ENCODE measurements at places on chromosomes 11 and 22. TPM values are rescaled to one million over a fixed set of nuclear protein-coding genes. Genes with fewer than 3 reads are reported as not detected.

DNA sequence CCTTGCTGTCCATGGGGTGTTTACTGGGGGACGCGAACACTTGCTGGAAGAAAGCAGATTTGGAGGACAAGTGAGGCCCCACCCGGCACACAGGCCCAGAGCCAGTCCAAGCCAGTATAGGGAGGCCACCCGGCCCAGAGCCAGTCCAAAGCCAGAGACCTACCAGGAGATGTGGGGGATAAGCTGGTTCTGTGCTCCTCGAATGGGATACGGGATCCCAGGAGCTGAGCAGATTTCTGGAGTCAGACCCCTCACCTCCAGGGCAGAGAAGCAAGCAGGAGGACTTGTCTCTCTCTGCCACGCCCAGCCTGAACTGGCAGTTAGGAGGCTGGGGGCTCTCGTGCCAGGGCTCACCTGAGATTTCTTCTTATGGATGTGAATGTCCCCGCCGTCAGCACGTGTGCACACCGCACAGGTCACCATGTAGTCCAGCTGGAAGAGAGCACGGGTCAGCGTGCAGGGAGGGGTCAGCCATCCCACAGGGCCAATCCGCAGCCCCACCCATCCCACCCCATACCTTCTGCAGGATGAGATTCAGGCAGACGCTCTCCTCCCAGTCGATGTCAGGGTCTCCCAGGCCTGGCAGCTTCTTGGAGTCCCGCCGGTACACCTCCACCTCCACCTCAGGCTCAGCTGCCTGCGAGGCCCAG, 35.3 kb downstream of the KIAA0930 start:
- H3K27me3 ChIP-seq: no peaks in the 10 kb centered on the region
- no peak overlapping the region for H3K4me3 ChIP-seq
- no peak overlapping the region for H3K27ac ChIP-seq
- H3K36me3 ChIP-seq: no peaks in the 10 kb centered on the region
- no peak for DNase-seq
- H3K4me1 ChIP-seq: no peaks in the 10 kb centered on the region

- H3K36me3 ChIP-seq: no peaks in the 10 kb centered on the region
- no peak overlapping the region for H3K4me3 ChIP-seq
These were observed 33.5 kb downstream of the GAB4 start for GRCh38 chr22:16974298-16975084.

GRCh38 chr11:45414088-45414487, 127.9 kb upstream of the SYT13 start:
- H3K27me3 ChIP-seq: no peaks in the 10 kb centered on the region
- DNase-seq: no peak
- no peak overlapping the region for H3K4me3 ChIP-seq
- no peaks in the 10 kb centered on the region for H3K36me3 ChIP-seq

DNA sequence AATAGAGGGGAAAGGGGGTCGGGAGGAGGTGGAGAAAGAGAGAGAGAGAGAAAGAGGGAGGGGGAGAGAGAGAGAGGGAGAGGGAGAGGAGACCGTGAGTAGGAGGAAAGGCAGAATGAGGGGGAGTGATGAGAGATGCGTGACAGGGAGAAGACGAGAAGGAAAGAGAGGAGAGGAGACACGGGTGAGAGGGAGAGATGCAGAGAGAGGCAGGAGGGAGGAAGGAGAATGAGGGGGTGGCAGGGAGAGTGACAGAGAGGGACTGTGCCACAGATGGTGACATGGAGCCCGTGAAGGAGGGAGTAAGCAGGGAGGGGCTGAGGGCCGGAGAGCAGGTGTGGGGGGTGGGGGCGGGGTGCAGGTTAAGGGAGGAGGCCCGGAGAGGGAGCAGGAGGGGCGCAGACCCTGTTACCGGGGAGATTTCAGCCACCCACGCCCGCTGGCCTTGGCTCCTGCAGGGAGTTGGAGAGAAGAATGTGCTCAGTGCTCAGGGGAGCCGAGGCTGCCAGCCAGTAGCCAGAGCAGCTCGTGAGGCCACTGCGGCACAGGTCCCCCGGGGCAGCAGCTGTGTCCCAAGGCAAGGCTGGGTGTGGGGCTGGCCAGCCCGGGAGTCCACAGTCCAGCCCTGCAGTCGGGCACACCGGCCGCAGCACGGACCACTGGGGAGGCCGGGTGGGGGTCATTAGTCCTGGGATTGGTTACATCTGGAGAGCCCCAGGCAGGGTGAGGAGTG, at the start of gene SSTR3:
Gene SSTR3, minus strand, starts transcription at position 304 of the 733 bp plus-strand sequence. CDS start 4,674 bp downstream, outside the sequence.
- H3K27me3 ChIP-seq: no peaks in the 10 kb centered on the region
- no peak for DNase-seq
- H3K27ac ChIP-seq: no peak within 1 kb of the TSS
- H3K4me1 ChIP-seq: peaks cover 35% of the 10 kb centered on the region

Gene PRR33
- total RNA-seq: not detected

DNA sequence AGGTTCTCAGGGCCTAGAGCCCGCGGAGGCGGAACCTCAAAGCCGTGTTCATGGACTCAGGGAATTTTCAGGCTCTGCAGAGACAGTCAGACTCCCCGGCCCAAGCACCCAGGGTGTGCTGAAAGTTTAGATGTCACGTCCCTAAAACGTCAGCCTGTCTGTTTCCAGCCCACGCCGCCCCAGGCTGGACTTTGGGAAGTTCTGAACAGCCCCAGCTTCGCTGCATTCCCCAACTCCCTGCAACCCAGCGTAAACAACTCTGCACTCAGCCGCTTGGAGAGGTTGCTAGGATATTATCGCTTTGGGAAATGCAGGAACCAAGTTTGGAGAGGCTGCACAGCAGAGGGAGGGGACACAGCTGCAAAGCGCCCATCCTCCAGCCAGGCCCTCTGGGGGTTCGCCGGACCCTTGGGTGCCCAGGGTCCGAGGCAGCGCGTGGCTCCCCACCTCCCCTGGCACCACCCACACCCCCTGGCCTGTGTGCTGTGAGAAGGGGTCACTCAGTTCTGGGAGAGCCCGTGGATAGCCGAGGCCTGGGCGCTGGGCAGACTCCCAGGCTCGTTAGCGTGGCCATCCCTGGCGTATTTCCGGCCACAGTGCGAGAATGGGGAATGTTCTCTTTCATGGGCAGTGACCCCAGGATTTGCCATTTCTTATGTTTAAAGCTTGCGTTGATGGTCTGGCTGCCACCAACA, 120.5 kb upstream of the FGF3 start:
- DNase-seq: no peak
- no peaks in the 10 kb centered on the region for H3K36me3 ChIP-seq
- H3K27ac ChIP-seq: no peak overlapping the region
- H3K4me1 ChIP-seq: no peaks in the 10 kb centered on the region

Gene UBE2L3
- 74.3 TPM for total RNA-seq

- no peak overlapping the region for H3K4me3 ChIP-seq
- no peak overlapping the region for H3K27ac ChIP-seq
- H3K27me3 ChIP-seq: no peaks in the 10 kb centered on the region
- H3K36me3 ChIP-seq: no peaks in the 10 kb centered on the region
- H3K4me1 ChIP-seq: no peaks in the 10 kb centered on the region
These were observed 178.7 kb downstream of the SOX6 start for GRCh38 chr11:16177688-16178087.

- H3K4me1 ChIP-seq: no peaks in the 10 kb centered on the region
- H3K4me3 ChIP-seq: peak overlapping the region; percentile 55
- DNase-seq: peak; percentile 12
- no peaks in the 10 kb centered on the region for H3K27me3 ChIP-seq
- no peak overlapping the region for H3K27ac ChIP-seq
These were observed 555 bp downstream of the TP53I11 start for GRCh38 chr11:44950031-44950624.

DNA sequence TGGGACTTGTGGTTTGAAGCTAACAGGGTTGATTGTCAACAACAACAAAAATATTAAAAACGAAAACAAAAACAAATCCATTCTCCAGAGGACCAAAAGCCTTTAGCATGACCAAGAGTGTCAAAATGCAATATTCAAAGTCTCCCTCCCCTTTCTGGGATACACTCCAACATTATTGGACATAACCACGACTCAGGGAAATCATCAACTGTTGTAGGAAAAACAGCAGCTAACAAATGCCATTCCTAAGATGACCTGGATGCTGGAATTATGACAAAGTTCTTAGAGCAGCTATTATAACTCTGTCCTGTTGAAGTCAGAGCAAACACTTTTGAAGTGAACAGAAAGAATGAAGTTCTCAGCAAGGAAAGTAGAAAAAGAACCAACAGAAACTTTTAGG, 143.0 kb downstream of the TMEM135 start:
- H3K36me3 ChIP-seq: peaks cover 7% of the 10 kb centered on the region
- H3K4me1 ChIP-seq: no peaks in the 10 kb centered on the region
- H3K27me3 ChIP-seq: no peaks in the 10 kb centered on the region
- DNase-seq: no peak
- H3K27ac ChIP-seq: no peak overlapping the region
